ENCODE measurements at places on chromosomes 13 and 19.

DNA sequence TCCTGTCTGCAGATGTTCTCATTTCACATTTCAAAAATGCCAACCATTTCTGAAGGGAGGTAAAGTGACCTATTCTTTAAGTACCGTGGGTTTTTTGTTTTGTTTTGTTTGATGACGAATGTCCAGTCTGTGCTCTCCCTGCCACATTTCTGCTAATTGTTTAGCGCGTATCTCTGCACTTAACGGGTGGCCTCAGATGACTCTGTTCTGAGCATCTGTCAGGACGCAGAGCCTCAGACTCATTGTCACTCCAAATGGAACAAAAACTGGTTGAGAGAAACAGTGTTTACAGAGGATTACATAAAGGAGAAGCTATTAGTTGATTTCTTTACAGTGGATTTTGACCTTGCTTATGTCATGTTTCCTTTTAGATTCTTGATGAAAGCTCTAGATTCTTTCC, 23.7 kb downstream of the TPP2 start:
- DNase-seq: no peak

GRCh38 chr19:1315470-1316166, 29.9 kb downstream of the EFNA2 start:
- no peak for DNase-seq

DNA sequence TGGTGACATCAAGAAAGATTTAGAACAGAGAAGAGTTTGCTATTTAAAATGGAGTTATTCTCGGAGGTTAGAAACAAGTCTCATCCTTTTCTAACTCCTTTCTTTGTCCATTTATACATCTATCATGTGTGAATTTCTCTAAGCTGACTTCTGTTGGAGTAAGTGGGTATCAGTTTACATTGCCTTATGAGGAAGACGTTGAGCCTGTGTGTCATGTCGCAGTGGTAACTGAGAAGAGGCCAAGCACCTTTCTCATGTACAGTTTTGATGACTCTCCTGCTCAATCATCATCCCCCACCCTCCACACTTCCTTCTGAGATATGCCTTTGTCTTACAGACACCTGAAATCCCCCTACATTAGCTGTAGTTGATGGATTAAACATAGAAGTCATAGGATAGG, 624.8 kb downstream of the LIG4 start:
- no peak for DNase-seq

GRCh38 chr13:112000888-112001287, 66.1 kb upstream of the SOX1 start:
- no peak for DNase-seq

DNA sequence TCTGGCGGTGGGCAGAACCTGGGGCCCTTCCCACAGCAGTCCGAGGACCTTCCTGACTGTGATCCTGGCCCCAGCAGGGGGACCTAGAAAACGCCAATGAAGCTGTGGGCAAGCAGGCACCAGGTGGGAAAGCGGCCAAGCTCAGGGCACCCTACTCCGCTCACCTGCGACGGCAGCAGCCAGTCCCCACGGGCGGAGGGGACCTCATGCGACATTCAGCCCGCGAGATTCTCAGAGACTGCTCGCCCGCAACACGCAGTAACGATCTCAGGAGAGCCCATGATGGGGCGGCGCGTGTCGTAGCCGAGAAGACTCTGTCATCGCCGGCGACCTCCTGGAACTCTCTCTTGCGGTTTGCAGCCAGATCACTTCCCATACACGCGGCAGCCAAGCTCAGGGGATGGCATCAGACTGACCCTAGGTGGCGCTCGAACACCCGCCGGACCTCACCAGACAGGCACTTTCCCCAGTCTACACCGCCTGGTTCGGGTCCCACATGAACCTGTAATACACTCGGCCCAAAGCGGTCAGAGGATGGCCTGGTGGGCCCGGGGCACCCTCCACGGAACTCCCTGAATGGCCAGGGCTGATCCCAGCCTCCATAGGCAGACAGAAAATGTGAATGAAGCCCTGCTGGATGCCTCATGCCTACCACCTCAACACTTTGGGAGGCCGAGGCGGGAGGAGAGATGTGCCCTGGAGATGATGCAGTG, 26.5 kb downstream of the MAN2B1 start:
- DNase-seq: peak; percentile 56

- DNase-seq: no peak
Observed at GRCh38 chr13:95643571-95643935, 953 bp downstream of the DZIP1 start.

GRCh38 chr19:12969292-12969988, at the start of gene DAND5:
Gene DAND5, plus strand, starts transcription at chr19:12969576. Its CDS starts 85 bp downstream, at chr19:12969661.
- no peak for DNase-seq

DNA sequence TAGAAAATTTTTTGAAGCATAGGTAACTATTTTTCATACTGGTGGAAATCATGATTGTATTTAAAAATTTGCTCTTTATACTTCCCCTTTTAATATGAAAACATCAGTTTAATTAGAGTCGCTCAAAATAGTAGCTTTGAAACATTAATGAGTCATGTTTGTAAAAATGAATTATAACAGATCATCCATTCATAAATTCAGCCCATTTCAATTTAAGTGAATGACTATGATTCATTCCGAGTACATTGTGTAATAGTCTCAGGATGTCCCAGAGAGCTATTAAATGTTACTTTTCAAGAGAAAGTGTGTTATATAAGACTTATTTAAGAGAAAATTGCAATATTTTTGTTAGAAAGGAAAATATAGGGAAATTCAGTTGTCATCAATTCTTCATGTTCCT, 111.0 kb downstream of the FNDC3A start:
- DNase-seq: no peak

- DNase-seq: no peak
Observed at GRCh38 chr13:38752686-38753085, 65.8 kb downstream of the FREM2 start.

DNA sequence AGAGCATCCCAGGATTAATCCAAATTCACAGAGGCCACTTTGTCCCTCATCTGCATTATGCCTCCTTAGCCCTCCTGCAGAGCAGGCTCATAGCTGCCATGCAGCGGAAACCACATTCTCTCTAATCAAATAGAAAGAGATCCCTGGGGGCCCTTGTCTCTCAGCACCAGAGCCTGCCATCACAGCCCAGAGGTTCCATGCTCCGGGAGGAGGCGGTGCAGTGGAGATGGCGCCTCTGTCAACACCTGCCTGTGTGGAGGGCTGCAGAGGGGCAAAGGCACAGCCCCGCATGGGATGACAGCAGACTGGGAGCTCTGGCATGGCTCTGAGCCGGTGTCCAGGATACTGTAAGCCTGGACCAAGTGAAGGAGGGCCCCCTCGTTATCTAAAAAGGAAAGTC, 111.3 kb downstream of the SLC7A1 start:
- DNase-seq: no peak

DNA sequence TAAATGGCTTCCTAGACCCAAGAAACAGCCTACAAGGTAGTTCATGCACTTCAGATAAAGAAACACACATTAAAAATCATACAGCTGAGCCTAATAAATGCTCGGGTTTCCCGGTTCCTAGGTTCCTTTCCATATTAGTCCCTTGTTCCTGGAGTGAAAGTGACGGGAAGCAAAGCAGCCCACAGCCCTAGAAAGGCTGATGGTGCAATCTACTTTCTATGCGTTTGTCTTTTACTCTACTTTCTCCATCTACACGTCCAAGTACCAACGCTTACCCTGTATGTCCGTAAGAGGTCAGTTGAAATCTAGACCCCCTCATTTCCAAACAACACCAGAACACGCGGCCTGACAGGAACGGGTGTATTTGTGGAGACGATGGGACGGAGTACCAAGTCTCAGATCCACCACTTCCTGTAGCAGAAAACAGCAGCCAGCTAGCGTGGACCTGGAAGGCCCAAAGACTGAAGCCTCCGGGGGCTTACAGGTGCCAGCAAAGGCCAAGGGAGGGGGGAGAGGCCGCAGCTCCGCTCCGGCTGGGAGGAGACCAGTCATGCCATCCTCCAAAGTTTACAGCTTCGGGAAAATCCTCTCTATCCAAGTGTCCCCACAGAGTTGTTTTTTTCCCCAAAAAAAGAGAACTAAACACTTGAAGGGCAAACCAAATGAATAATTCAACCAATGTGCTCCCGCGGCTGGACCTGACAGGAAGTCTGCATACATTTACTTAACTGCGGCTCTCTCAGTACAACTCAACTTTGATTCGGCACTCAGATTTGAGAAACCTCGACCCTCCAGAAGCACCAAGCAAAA, 34.1 kb downstream of the STK24 start:
- no peak for DNase-seq

- DNase-seq: no peak
Observed at GRCh38 chr19:13976446-13976845, 24.1 kb downstream of the DCAF15 start.

DNA sequence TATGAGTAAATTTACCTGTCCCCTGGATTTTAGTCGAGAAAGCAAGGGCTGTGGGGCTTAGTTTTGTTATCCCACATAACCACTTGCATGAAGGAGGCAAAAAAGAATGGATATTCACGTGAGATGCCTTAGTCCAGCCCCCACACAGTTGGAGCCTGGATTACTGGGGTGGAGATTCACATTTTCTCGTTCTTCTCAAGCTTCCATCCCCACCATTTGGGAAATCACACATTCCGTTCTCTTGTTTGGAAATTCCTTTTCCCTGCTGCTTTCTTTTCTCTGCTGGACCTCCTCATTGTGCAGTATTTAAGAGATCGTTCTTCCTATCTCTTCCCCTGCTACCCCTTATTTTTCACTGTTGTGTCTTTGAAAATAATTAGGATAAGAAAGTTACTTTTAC, 45.1 kb upstream of the FARP1 start:
- no peak for DNase-seq

DNA sequence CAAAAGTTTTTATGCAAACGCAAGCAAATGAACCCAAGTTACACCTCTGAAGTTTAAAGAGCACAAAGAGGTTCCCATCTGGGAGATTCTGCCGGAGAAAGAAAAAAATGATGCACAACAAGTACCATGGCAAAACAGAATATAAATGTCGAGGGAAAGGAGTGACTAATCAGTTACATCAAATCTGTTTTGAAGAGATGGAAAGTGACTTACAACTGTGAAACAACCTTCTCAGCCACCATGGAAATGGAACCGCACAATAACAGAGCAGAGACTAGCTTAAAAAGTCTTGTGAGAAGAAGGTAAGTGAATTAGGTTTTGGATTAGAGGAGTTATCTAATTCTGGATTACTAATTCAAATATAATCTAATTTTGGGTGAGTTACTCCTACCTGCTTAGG, 2.4 kb downstream of the HSPH1 start:
- no peak for DNase-seq

DNA sequence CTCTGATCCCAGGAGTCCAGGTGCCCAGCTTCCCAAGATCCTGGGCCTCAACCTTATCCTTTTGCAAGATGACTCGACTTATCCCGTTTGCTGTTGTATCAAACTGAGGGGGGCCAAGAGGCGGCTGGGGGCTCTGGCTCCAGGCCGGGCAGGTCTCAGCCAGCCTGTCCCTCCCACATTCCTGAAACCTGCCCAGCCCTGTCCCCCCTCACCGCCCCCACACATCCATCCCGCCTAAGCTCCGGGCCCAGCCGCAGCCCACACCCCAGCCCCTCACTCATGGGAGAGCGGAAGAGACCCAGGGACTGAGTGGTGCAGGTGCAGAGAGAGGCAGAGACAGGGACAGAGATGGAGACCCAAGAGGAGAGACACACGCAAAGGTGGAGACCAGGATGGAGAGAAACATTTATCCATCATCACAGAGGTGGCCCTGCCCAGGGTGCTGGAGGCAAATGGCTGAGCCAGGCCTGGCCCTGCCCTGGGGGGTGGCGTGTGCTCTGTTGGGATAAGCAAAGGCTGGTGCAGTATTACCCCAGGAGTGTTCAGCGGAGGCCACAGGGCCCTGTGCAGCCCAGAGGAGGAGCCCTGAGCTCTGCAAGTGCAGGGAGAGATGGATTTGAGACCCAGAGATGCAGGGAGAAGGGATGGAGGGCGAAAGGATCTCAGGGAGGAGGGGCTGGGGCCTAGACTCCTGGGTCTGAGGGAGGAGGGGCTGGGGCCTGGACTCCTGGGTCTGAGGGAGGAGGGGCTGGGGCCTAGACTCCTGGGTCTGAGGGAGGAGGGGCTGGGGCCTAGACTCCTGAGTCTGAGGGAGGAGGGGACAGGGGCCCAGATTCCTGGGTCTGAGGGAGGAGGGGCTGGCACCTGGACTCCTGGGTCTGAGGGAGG, 1.6 kb downstream of the BCAM start:
- no peak for DNase-seq

DNA sequence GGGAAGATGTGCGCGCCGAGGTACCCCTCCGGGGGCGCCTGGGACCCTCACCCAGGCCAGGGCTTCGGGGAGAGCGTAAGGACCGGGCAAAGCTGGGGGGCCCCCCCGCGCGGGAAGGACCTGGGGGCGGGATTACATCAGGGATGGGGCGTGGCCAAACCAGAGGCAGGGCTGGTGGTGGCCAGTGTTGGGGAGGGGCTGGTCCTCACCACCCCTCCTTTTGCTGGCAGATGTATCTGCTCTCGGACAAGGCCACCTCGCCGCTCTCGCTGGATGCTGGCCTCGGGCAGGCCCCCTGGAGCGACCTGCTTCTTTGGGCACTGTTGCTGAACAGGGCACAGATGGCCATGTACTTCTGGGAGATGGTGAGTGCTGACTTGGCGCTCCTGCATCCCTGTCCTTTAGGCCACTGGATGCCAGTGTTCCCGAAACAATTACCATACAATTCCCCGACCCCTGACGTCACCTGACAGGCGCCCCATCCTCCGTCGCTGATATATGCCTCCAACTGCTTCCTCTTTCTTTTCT, 25.3 kb downstream of the TRPM4 start:
- no peak for DNase-seq

- DNase-seq: no peak
Observed at GRCh38 chr13:114099918-114100445, 32.4 kb downstream of the RASA3 start.

- DNase-seq: no peak
Observed at GRCh38 chr13:45195421-45195820, 5.4 kb downstream of the KCTD4 start.

DNA sequence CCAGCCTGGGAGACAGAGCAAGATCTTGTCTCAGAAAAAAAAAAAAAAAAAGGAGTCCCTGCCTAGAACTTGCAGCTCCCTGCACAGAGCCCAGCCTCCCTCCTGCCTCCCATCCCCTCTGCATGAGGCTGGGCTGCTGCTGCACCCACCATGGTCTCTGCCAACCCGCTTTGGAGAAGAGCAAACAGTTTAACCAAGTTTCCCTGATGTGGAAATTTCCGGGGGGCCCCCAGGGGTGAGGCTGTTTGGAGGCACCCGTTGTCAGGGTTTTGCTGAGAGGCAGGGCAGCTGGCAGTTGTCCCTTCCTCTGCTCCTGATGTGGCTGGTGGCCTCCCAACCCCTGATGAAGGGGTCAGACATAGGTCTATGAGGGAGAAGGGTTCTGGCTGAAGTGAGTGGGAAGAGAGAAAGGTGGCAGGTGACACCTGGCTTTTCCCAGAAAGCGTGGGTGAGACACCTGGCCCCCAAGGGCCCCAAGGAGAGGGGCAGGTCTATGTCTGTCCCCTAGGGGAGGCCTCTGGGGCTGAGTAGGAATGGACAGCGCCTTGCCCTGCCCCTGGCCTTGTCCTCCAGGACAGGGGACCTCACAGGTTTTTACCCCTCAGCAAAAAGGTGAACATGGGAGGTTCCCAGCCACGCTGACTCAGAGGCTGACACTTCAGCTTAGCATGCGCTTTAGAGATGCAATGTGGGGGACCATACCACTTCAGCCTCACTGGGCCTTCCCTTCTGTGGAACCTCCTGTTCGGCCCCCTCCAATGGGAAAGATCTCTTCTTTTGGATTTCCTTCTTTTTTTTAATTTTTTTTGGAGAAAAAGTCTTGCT, 5.5 kb downstream of the LRP3 start:
- no peak for DNase-seq
